ENCODE measurements at places on chromosomes 3 and 15.

DNA sequence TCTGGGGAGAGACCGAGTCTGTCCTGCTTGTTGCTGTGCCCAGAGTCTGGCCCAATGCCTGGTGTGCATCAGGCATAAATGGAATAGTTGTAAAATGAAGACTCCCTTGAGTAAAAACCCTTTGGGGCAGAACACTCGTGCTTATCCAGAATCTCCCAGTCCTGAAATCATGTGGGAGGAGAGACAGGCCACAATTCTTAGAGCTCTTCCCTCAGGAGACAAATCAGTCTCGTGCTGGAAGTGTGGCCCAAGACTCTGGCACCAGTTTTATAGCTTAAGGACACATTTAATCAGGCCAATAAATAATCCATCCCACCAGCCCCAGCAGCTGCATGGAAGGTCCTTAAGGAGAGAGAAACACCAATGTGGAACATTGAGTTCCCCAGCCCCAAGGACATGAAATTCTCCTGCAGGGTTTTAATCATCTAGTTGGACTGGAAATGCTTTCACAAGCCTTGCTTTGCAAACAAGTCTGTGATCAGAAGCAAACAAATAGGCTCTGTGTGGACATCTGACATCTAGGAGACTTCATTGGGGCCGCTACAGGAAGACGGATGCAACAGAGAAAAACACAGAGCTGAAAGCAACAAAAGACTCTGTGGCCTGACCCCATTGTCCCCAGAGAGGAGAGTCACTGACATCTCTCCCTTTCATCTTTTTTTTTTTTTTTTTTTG lies 70.4 kb downstream of the LSM3 start:
- no peak for DNase-seq

- no peak for DNase-seq
Observed at GRCh38 chr3:20097015-20097414, 56.8 kb downstream of the KAT2B start.

- DNase-seq = no peak
Observed at GRCh38 chr15:68292967-68293366, 15.4 kb downstream of the FEM1B start.

DNA sequence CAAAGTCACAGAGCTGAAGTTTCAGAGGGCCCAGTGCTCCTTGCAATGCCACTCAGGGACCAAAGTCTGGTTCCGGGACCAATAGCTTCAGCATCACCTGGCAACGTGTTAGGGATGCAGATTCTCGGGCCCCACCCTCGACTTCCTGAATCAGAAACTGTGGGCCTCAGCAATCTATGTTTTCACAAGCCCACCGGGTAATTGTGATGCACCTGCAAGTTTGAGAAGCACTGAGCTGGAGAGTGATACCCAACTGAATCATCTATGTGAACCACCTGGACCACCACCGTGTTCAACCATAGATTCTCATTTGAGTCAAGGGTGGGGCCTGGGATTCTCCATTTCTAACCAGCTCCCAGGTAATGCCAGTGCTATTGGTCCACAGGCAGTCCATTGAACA lies 55.7 kb downstream of the CORO2B start:
- no peak for DNase-seq

GRCh38 chr3:157098823-157099185 lies 61.1 kb downstream of the CCNL1 start:
- DNase-seq = no peak

DNA sequence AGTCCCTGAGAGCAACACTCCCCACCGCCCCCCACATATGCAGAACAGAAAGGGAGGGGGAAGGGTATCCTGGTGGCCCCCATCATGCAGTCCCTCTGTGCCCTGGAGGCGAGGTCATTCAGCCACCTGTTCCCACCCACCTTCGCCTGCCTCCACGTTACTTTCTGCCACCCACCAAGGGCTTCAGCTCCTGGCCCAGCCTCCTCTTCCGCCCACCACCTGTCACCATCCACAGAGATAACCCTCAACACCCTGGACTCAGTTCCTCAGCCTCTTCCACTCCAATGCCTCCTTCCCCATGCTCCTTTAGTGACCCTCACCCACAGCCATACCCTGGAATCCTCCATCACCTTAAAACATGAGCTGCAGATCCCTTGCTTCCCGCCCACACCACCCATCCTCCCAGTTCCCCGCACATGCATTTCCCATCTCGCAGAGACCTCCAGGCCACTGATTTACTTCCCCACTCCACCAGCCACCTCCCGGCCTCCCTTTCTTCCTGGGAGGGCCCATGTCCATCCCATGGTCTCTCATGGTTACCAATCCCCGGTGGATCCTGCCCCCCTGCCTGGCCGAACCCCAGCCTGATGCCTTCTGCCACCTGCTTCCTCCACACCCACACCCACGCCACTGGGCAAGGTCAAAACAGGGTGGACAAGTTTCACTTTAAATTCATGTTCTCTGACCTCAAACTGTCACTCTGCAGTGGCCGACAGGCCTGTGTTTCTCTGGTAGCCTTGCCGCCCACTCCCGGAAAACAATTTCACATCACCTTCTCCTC lies 18.2 kb downstream of the HOMER2 start:
- DNase-seq = no peak

DNA sequence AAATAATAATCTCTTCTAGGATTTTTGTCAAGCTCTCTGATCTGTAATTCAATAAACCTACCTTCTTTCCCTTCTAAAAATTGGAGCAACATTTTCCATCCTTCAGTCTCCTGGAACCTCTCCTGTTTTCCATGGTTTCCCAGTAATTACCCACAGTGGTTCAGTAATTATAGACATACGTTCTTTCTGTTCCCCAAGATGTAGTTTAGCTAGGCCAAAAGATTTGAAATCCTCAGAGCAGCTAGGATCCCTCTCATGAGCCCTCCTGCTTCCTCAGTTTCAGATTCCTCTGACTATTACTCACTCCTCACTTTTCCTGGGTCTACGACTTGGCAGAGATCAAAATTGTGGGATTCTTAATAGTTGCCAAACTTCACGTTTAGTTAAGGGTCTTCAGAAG lies 76.9 kb upstream of the IGSF10 start:
- DNase-seq = no peak

DNA sequence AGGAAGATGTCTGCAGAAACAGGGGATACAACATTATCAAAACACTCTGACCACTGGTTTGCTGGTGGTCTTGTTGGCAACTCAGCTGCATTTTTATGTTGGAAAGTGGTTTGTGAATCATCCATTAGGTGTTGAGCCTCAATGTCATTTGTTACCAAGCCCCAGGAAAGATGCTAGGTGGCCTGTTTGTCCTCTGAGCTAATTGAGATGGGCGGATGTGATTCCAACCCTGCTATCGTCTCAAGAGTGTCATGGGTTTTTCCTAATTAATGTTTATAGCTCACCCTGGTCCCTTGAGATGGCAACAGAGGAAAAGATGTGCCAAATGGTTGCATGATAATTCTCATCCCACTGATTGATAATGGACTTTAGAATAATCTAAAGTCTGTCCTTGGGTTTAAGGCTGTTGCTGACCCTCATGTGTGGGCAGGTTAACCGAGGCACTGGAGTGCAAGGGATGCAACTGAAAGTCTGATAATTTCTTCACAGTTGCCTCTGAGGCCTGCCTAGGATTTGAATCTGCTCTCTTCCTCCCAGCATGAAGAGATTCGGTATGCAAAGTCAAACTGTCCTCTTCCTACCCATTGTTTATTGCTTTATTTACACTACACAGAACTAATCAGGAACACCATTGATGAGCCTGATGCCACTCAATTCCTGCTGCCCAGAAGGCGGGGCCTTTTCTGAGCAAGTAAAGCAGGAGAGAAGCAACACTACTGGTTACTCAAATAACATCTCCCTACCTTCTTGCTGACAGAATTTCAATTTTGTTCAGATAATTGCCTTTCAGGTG lies 166.2 kb upstream of the TBC1D5 start:
- DNase-seq = no peak

GRCh38 chr3:9233101-9233500 lies 16.3 kb downstream of the SRGAP3 start:
- DNase-seq = no peak

DNA sequence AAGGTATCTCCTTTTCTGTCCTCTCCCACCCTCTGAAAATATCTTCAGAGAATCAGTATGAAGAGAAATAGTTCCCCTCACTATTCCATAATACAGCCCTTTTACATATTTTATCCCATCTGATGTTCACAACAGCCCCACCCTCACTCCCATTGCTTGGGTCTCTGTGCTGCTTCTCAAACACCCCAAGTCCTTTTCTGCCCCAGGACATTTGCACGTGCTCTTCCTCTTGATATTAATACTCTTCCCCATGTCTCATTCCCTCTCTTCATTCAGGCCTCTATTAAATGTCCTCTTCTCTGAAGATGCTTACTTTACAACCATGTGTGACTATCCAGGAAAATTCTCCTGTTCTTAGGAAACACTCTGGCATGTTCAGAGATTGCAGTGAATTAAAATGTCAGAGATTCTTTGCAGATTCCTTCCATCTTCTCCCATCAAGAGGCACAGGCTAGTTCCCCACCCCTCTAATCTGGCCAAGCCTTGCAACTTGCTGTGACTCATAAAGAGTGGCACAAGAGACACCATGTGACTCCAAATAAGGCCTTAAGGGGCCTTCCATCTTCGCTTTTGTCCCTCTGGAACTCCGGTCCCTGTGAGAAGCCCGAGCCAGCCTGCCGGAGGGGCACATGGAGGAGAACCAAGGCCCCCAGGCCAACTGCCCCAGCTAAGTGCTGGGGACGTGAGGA lies 128.5 kb downstream of the CHSY1 start:
- DNase-seq = no peak

DNA sequence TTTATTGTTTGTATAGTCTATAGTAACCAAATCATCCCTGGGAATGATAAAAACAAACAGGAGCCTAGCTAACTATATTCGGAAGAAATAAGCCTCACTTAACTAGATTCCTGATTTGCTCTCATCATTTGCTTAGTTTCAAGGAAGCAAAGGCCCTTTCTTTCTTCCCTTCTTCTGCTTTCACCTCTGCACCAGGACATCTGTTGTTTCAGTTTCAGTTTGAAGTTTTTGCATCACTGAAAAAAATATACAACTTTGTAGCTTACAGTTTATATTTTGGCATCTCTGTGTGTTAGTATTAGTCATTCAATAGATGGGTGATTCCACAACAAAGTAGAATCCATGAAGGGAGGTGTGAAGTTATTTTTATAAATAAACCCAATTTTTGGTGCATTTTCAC lies 113.6 kb upstream of the SNTN start:
- no peak for DNase-seq

- no peak for DNase-seq
Observed at GRCh38 chr3:147431751-147432150, 22.6 kb downstream of the ZIC1 start.

DNA sequence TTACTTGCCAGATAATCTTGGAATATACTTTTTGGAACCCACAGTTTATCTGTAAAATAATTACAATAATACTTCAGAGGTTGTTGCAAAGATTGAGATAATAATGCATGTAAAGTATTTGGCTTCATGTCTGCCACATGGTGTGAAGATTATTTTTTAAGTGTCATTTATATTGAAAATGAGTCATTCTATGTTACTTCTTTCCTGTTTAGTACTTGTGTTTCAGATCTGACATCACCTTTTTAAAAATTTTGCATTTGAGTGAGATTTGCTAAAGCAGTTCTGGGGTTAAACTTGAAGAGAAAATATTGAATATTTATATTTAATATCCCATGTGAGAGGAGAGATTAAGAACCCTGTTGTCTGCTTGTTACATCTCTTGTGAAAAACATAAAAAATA lies 31.2 kb downstream of the IQGAP1 start:
- no peak for DNase-seq

DNA sequence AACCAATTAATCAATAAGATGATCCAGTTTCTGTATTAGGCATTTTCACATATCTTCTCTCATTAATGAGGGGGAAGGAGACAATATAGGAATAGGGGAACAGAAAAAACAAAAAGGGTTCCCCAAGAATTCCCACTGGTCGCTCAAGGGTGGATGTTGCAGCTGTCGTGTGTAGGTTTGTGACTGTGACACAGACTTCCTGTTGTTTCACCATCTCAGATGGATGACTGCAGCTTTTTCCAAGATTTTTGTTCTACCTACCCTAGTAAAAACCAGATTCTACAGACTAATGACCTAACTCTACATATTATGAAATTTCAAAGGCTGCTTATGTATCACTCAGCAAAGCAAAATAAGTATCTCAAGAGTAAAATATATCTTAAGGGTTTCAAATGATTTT lies 73.7 kb upstream of the MB21D2 start:
- no peak for DNase-seq

- no peak for DNase-seq
Observed at GRCh38 chr3:12444582-12445471, 39.5 kb upstream of the TSEN2 start.

- no peak for DNase-seq
Observed at GRCh38 chr3:129010310-129010956, 9.3 kb downstream of the EFCC1 start.

DNA sequence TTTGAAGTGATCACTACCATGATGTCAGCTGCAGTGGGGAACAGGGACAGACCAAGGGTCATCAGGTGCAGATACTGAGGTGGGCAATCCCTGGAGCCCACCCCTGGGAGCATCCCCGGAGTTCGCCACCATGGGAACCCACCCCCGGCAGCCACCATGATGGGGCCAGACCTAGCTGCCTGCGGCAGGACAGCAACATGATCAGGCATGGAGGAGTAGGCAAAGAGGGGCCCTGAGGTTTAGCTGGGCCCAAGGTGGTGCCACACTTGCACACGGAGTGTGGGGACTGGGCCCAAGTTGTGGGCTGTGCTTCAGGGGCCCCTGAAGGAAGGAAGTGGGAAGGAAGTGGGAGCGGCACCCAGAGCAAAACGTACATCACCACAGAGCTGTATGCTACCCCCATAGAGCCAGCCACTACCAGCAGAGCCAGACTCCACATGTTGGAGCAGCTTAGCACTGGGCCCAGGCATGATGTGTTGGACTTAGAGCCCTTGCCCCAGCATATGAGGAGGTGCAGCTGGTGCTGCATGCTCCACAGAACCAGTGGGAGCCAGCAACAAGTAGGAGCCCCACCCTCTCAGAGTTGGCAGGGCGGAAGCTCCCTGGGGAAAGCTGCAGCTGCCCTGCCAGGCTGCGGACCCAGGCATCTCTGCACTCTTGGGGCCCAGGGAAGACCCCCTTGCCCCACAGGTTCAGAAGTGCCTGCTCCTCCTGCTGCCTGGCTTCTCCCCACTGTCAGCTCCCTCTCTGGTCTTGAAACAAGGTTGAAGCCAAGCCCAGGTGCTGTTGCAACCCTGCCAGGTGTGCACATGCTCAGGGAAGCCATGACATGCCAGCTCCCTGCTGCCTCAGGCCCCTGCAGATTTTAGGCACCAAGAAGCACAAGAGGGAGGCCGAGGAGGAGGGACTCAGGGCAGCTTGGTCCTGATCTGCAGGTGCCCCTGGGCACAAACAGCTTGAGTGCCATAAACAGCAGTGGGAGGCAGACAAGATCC lies 515.3 kb downstream of the ZBBX start:
- no peak for DNase-seq
